ENCODE measurements at places on chromosomes 4 and X. TPM values are rescaled to one million over a fixed set of nuclear protein-coding genes. Genes with fewer than 3 reads are reported as not detected.

DNA sequence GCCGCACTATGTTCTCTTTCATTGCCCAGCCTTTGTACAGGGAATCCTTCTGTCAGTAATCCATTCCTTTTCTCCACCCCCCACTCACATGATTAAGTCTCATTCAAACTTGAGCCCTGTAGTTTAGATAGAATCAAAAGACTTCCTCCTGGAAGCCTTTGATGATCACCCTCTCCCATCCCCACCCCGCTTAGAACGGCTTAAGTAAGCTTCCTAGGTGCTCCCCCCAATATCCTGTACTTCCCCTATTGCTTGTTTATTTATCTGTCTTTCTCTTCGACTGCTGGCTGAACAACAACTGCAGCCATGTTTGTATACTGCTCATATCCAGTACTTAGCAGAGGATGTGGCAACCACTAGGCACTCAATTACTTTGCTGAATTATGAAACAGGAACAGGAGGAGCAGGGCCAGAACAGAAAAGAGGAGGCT is 38.5 kb upstream of the GPC3 start:
- no peak for DNase-seq

GRCh38 chr4:139735381-139736273 is 70.0 kb downstream of the MGST2 start:
- DNase-seq: no peak

GRCh38 chr4:2271279-2272025 is 9.5 kb upstream of the MXD4 start:
- no peak for DNase-seq

DNA sequence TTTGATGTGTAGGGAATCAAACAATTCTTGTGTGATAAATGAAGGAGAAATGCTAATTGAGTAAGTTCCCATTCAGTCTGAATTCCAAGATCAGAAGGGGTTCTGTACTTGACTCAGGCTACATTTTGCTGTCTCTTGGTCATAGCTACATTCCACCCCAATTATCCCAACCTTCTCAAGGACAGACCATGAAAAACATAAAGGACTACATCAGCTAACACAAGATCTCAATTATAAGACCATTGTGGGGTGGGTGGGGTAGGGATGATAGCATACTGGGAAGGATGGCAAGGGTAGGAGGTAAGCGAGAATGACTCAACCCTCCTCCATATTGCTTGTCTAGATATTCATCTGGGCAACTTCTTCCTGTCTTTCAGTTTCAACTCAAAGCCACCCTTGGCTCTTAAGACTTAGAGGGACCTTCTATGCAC is 87.4 kb upstream of the ETNPPL start:
- DNase-seq: no peak

DNA sequence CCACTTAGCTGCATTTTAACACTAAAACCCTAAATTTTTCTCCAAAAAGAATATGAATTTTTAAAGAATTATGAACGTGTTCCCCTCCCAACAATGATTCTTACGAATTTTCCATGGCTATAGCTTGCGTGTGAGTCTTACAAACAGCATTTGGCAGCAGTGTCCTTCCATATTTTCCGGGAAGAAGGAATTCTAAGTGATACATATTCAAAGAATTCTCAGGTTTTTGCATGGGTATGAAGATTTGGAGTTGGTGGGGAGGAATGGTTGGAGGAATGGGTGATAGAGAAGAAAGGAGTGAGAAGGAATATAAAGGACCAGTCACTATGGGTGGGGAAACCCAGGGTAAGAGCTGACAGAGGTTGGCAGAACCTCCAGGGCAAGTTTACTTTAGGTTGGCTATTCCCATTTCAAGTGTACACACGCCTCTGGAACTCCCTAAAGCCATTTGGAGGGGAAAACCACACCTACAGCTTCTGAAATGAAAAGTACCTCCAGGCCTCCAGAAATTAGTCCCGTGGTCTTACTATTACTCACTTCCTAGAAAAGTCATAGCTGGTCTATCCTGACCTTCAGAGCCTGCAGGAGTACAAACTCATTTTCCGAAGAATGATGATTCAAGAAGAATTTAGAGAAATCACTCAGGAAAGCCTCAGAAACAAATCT is 420.8 kb upstream of the DIPK2B start:
- DNase-seq: no peak

- DNase-seq: no peak
These were observed 5.6 kb upstream of the CT45A1 start for GRCh38 chrX:135707880-135708279.

GRCh38 chr4:57639561-57640382 is 529.6 kb upstream of the IGFBP7 start:
- DNase-seq: no peak

GRCh38 chr4:6339818-6340445 is 70.3 kb downstream of the WFS1 start:
- no peak for DNase-seq

- no peak for DNase-seq
These were observed 67.6 kb upstream of the DCLK2 start for GRCh38 chr4:150010525-150011126.

DNA sequence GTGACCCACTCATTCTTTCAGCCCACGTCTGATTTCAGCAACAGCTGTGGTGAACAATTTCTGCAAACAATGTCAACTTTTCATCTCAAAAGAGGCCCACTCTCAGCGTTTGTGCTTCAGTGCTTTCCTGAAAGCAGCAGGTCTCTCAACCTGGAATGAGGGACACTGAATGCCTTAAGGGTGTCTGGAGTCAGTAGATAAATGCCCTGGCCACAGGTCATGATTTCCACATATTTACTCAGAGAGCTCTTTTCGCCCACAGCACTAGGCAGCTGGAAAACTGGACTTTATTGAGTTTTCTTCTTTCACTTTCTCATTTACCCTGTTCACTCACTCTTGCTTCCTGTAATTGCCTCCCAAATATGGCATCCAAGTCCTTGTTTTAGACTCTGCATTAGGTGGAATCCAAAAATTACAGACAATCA is 52.8 kb downstream of the NPFFR2 start:
- no peak for DNase-seq

DNA sequence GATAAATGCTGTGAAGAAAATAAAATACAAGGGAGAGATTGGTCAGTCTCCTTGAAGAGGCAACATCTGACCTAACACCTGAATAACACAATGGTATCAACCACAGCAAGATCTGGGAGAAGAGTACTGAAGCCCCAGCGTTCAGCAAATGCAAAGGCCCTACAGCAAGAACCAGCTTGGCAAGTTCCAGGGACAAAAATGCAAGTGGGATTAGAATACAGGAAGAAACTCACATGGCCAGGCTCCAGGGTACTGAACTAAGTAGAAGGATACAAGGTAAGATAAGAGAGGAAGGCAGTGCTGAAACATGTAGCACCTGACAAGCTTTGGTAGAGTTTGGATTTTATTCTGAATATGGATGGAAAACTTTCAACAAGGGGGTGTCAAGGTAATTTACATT is 3.6 kb downstream of the SMIM14 start:
- no peak for DNase-seq

DNA sequence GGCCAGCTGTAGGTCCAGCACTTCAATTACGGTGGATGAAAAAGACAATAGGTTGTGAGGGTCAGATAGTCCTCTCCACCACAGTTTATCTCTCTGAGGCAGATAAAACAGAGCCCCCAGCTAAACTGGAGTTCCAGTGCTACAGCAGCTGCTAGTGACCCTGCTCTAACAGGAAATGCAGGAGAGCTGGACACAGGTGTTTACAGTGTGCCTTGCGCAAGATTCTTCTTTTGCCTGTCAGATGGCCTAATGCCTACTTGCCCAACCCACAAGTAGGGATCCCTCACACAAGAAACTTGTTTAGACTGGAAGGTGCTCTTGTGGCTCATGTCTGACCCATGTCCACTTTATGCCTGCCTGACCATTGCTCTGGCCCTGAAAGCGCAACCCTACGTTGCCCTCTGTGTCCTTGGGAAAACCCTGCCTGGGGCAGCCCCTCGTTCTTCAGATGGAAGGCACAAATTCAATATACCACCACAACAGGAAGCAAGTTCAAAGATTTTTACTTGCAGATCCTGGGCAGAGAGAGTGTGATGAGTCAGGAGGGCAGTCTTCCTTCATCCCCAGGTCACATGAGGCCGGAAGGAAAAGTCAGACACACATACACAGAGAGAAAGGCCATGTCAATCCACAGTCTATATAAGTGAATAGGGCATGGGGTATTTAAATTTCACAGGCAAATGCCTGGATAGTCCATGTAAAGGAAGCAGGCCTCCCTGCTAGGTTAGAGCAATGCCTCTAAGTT is 105.1 kb upstream of the ADGRL3 start:
- no peak for DNase-seq

GRCh38 chr4:170476351-170476750 is 386.6 kb upstream of the AADAT start:
- DNase-seq: no peak

DNA sequence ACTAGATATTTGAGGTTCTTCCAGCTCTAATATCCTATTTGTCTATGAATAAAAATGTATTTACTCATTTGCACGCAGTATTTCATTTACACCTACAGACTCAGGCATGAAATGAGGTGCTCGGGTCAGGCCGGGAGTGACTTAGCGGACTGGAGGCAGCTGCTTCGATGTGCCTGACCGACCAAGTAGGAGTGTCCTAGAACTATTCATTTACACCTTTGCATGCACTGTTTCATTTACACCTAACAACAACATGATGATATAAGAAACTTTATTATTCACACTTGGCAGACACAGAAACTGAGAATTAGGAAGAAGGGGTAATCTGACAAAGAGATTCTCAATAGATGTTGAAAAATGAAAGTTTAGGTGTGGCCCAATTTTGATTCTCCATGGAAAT is 28.7 kb upstream of the FAT1 start:
- no peak for DNase-seq

- no peak for DNase-seq
These were observed 145.0 kb upstream of the DGKK start for GRCh38 chrX:50615570-50616158.

DNA sequence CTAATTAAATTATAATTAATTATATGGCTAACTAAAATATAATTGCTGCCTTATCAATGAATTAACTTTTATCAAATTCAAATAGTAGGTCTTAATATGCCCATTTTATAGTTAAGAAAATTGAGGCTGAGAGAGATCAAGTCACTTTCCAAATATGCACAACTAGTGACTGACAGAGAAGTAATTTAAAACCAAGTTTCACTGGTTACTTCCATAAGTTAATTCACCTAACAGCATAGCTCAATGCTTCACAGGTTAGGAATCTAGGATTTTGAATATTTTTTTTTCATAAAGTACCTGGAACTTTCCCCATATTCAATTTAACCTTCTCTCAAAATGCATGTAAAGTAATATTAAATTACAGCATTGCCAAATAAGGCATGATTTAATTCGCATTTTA is 134.4 kb upstream of the VEGFC start:
- DNase-seq: no peak

BEND2 gene
- polyA plus RNA-seq: 0.11 TPM

CXCL11 gene
- 0.42 TPM for polyA plus RNA-seq

CENPVL2 gene
- polyA plus RNA-seq: 0.18 TPM

HSFX4 gene
- not detected for polyA plus RNA-seq

SULT1B1 gene
- 0.88 TPM for polyA plus RNA-seq

CFP gene
- polyA plus RNA-seq: 0.68 TPM

HTR2C gene
- 0.58 TPM for polyA plus RNA-seq

TMEM156 gene
- 4.8 TPM for polyA plus RNA-seq

All from right renal cortex interstitium (tissue), 3 donors.